Fibroblast of skin of right biceps (primary cell): ENCODE measurements at places on chromosomes 4 and X.
A peak's percentile ranks its signal among the peaks of the same experiment; 100 is the strongest.

DNA sequence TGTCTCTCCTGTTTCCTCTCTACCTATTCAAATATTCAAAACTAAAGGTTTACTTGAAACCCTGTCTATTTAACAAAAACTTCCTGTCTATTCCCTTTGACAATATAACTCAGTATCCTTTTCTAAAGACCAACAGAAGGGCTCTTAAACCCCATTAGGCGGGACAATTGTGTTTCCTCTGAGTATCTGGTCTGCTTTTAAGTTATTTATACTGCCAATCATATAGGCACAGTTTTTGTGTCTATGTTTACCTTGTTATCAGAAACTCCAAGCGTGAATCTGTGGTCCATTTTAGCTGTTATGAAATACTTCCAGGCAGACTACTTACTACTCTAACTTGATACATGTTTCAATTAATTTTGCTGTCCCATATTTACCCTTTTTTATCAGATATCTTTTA is 350.0 kb upstream of the CTSO start:
- no peak for DNase-seq

DNA sequence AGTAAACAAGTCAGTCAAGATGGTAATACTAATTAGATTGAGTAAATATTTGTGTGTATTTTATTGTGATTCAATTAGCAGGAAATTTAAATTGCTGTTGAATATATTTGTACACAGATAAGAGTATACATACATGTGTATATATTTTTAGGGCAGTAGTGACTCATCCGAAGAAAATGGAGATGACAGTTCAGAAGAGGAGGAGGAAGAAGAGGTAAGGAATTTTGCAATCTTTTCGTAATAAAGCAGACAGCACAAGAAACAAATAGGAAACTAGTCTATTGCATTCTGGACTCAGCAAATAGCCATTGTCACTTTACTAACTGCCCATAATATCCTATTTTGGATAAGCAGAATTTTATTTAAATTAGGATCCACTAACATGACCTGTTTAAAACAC is 6.6 kb downstream of the IBSP start:
- peak; percentile 59 for DNase-seq

DNA sequence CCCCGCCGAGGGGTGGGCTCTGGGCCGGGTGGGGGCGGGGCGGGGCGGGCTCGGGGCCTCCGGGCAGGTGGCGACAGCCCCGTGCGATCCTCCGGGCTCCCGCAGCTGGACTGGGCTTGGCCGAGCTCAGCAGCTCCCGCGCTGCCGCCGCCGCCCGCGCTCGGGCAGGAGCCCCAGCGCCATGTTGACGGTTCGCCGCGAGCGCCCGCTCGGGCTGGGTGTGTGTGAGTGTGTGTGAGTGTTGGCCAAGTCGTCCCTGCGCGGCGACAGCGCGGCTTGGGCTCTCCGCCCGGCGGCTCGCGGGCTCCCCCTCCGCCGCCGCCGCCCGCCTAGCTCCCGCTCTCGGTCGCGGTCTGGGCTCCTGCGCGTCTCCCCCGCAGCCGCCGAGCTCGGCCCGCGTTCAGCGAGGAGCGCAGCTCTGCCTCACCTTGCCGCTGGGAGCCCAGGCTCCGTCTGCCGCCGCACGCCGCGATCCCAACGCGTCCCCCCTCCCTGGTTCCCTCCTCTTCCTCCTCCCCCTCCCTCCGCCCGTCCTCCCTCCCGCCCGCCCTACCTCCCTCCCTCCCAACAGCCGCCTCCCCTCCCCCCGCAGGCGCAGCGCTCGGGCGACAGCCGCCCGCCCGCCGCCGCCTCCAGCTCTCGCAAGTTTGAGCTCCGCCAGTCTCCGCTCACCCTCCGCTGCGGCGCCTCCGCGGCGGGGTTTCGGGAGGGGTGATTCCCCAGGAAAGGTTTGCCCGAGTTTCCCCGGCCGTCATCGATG is at the start of gene BCOR:
Gene BCOR, minus strand, starts transcription at position 455 of the 760 bp plus-strand sequence. CDS start 20,029 bp downstream, outside the sequence.
- DNase-seq = peak; percentile 81

DNA sequence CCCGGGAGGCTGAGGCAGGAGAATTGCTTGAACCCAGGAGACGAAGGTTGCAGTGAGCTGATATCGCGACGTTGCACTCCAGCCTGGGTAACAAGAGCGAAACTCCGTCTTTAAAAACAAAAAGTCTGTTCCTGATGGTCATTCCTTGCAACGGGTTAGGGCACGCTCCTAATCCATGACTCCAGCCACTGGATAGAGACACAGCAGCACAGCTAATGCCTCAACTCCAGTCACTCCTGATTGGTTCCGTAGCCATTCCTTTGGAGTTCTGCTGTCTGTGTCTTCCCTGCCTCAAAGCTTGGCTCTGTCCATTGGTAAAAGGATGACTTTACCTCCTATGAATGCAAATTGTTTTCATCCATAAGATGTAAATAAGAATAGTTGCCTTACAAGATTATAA is 44.3 kb upstream of the FAM9A start:
- DNase-seq = no peak

DNA sequence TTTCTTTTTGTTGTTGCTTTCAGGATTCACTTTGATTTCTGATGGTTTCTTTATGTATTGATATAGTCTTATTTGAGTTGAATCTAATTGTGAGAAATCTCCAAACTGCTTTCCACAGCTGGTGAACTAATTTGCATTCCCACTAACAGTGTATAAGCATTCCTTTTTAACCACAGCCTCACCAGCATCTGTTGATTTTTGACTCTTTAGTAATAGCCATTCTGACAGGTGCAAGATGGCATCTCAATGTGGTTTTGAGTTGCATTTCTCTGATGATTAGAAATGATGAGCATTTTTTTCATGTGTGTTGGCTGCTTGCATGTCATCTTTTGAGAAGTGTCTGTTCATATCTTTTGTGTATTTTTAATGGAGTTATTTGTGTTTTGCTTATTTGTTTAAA is 1023.1 kb downstream of the SH3BGRL start:
- no peak for DNase-seq

- peak; percentile 69 for DNase-seq
Measured at GRCh38 chrX:49186125-49187027, at the start of gene PRICKLE3. TSS of gene PRICKLE3 (minus strand) at chrX:49186373. CDS start at chrX:49186297, 76 bp downstream.

GRCh38 chrX:27915617-27916016 is 65.6 kb downstream of the DCAF8L1 start:
- DNase-seq = peak; percentile 35

GRCh38 chr4:110134269-110134869 is 64.0 kb downstream of the ELOVL6 start:
- DNase-seq = no peak
